ENCODE measurements at places on chromosomes 5 and 9. TPM values are rescaled to one million over a fixed set of nuclear protein-coding genes. Genes with fewer than 3 reads are reported as not detected.

GRIN1 gene
- total RNA-seq: under 0.01 TPM

KIF24 gene
- total RNA-seq: 0.55 TPM

PCDHA3 gene
- 0.28 TPM for total RNA-seq

PCDHGB6 gene
- total RNA-seq: 3.1 TPM

CNTRL gene
- total RNA-seq: 2.9 TPM

ARHGEF39 gene
- 0.09 TPM for total RNA-seq

LPAR1 gene
- 101 TPM for total RNA-seq

NXNL2 gene
- 1.0 TPM for total RNA-seq

DMGDH gene
- 2.7 TPM for total RNA-seq

TMEM232 gene
- 3.4 TPM for total RNA-seq

ELL2 gene
- 59.6 TPM for total RNA-seq

CCDC180 gene
- 1.7 TPM for total RNA-seq

MSANTD3 gene
- 65.3 TPM for total RNA-seq

CAPSL gene
- not detected for total RNA-seq

PCA3 gene
- total RNA-seq: not detected

IL13 gene
- not detected for total RNA-seq

FGFR4 gene
- total RNA-seq: 19.8 TPM

ANKRD34B gene
- total RNA-seq: not detected

BSPRY gene
- total RNA-seq: not detected

TMEM250 gene
- 24.7 TPM for total RNA-seq

HRCT1 gene
- 0.14 TPM for total RNA-seq

WNT8A gene
- total RNA-seq: not detected

ADRB2 gene
- 0.09 TPM for total RNA-seq

FOXD4 gene
- total RNA-seq: 0.28 TPM

CNTNAP3 gene
- 0.18 TPM for total RNA-seq

DPYSL3 gene
- total RNA-seq: 106 TPM

FBXW2 gene
- total RNA-seq: 32.9 TPM

SH3RF2 gene
- 0.28 TPM for total RNA-seq

TPPP gene
- total RNA-seq: 0.09 TPM

APBB3 gene
- 21.9 TPM for total RNA-seq

Data from smooth muscle cell of bladder (primary cell).